KBM-7 (cell line): ENCODE measurements at places on chromosomes 13 and 19.

GRCh38 chr19:3274942-3275582, 50.6 kb downstream of the CELF5 start:
- peak; percentile 61 for DNase-seq

- DNase-seq = peak; percentile 15
Observed at GRCh38 chr13:22740264-22740663, 440.5 kb upstream of the SGCG start.

DNA sequence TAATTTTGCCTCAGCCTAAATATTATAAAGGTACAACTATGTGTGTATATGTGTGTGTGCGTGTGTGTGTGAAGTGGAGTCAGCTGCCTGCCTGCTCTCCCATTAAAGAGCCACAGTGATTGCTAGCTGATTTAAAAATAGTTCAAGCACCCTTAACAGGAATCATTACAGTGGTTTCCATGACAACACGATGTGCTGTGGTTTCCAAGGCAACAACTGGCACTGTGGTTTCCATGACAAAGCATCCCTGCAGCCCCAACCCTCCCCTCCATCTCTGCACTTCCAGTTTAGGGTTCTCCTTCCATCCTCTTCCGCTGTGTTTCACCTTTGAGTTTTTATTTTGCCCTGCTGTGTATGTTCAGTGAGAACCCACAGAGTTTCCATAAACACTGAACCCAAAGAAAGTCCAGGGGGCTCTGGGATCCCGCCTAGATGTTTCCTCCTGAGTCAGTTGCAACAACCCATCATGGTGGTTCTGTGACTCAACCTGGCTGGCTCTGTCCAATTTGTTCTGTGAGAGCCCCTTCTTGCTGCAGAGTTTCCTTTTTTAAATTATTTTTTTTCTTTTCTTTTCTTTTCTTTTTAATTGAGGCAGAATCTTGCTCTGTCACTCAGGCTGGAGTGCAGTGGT, 7.1 kb upstream of the PNMA8A start:
- DNase-seq = peak; percentile 59

- DNase-seq = no peak
Observed at GRCh38 chr13:74052402-74052928, 81.7 kb downstream of the KLF12 start.

DNA sequence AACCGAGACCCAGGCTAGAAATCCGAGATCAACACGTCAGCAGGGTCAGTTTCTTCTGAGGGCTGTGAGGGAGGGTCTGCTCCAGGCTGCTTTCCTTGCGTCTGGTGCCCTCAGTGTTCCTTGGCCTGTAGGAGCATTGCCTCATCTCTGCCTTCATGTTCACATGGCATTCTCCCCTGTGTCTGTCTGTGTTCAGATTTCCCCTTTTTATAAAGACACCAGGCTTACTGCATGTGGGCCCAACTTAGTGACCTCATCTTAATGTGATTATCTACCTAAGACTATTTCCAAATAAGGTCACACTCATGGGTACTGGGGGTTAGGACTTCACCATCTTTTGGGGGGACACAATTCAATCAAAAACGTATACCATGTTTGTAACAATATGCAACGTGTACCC, 57.2 kb upstream of the C1QTNF9 start:
- DNase-seq = no peak
